ENCODE measurements at places on chromosomes 4 and X.

GRCh38 chr4:125011646-125012045, 299.1 kb upstream of the ANKRD50 start:
- no peak for DNase-seq

- DNase-seq = no peak
Measured at GRCh38 chr4:37760840-37761239, 65.6 kb upstream of the PGM2 start.

GRCh38 chr4:41111791-41112190, 102.6 kb downstream of the APBB2 start:
- no peak for DNase-seq

DNA sequence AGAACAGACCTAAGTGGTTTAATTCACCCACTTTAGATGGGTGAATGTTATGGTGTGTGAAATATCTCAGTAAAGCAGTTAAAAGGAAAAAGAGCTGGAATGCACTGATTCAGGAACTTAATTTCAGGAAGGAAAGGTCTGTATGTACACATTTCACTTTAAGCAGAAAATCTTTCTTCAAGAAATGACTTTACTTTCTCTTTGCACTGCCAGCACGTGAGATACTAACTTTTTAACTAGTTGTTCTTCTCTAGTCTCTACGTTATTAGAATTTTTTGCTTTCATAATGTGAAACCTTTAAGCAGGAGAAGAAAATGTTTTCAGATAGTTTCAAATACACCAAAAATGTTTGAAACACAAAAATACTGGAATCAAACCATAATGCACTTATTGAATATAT, 18.8 kb downstream of the C4orf46 start:
- DNase-seq = no peak

DNA sequence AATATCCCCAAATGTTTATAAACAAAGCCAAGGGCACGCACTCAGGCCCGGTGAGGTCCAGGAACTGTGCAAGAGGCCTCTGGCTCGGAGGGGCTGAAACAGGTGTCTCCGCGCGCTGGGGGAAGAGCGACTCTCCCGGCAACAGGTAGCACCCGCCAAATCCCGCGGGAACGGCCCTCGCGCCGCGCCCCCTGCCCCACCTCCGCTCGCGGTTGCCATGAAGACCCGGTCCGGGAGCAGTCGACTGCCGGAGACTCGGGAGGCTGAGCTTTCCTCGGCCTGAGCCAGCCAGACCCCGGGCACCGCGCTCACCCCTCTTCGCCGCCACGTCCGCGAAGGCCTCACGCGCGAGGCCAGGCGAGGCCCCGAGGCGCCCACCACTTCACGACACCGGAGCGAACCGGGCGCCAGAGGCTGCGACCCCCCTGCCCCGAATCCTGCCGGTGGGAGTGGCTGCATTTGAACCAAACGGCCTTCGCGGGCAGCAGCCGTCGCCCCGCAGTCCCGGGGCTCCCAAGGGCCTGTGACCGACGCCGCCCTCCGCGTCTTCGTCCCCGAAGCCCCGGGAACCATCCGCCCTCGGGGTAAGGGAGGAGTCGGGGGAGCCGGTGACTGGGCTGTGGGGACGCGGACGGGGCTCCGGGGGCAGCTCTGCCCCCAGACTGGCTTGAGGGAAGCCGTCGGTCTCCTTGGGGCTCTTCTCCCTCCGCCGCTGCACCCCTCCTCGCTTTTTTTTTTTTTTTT, at the start of gene NSUN7:
Gene NSUN7 (plus strand): TSS at position 239 of the 744 bp plus-strand sequence. CDS start 739 bp downstream, outside the sequence.
- no peak for DNase-seq

DNA sequence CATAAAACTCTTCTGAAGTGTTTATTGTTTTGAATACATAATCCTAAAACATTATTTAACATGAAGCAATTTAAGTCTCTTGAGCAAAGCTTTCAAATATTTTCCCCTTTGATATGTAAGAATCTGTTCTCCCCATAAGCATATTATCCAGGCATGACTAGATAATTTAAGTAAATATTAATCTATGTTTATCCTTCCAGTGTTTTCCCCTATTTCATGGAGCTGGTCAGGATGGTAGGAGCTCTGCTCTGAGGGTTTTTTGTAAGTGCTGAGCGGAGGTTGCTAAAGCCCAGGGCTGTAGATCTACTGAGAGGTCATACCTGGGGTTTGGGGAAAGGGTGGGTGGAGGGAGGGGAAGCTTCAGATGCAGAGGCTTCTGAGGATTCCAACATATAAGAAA, 258.9 kb upstream of the SFRP2 start:
- DNase-seq = no peak

GRCh38 chr4:108988464-108989195, 225.8 kb upstream of the ETNPPL start:
- DNase-seq = no peak

GRCh38 chrX:38494239-38494823, 67.0 kb upstream of the TSPAN7 start:
- DNase-seq = no peak

GRCh38 chrX:109826954-109827708, 94.1 kb upstream of the ACSL4 start:
- no peak for DNase-seq

- DNase-seq = no peak
Measured at GRCh38 chr4:81682492-81682891, 210.8 kb upstream of the RASGEF1B start.

- DNase-seq = no peak
Measured at GRCh38 chr4:153001626-153002025, 65.5 kb downstream of the FHDC1 start.

DNA sequence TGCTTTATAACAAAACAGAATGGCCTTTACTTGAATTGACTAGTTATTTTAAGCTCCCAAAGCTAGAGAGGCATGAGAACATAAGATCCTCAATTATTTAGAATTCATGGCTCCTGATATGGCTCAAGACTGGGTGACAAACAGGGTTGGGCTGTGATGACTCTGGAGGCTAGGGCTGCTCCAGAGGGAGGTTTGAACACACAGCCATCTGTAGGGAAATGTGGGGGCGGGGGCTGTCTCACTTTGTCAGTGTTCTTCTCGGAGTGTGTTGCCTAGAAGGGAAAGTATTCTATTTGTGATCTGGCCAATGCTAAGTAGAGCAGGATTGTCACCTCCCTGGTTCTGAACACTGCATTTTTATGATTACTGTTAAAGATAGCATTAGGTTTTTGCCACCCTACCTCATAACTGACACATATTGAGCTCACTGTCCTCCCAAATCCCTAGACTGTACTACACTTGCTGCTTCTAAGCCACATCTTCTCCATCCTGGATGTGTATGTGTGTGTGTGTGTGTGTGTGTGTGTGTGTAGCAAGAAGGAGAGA, 45.9 kb downstream of the VSIG4 start:
- no peak for DNase-seq

DNA sequence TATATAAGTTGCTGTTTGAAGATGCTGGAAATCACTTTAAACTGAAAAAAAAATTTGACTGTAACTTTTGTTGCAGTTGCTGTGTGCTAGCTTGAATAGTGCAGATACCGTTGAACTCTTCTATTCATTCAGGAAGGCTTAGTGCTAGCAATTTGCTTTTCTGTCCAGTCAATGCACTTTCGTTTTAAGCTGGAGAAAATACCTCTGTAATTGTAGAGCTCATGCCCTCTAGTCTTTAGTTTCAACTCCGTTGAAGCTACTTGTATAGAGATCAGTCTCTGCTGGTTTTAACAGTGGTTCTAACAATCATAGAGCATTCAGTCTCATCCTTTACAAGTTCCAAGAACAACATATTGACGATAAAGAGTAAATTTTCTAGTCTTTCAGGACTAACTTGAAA, 49.0 kb upstream of the TRPC3 start:
- no peak for DNase-seq

DNA sequence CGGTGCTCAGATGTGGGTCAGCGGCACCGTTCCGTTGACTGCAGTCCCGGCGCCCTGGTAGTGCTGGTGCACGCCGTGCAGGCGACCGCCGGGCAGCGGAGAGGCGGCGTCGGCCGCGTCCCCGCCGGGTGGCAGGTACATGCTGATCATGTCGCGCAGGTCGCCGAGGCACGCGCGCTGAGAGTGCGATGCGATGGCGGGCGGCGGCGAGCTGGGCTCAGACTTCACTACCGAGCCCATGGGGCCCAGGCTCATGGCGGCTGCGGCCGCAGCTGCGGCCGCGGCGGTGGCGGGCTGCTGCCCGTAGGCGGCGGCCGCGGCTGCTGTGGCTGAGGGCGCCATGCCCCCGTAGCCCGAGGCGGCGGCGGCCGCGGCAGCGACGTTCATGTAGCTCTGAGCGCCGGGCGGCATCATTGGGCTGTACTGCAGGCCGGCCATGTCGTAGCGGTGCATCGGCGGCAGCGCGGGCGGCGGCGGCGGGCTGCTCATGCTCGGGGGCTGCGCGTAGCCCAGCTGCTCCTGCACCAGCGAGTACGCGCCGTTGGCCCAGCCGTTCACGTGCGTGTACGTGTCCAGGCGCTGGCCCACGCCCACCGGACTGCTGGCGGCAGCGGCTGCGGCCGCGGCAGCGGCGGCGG, 1.0 kb downstream of the SOX3 start:
- no peak for DNase-seq

- DNase-seq = no peak
Measured at GRCh38 chrX:151391722-151392121, 5.3 kb upstream of the VMA21 start.

- DNase-seq = no peak
Measured at GRCh38 chrX:84666086-84666485, 163.8 kb upstream of the HDX start.

DNA sequence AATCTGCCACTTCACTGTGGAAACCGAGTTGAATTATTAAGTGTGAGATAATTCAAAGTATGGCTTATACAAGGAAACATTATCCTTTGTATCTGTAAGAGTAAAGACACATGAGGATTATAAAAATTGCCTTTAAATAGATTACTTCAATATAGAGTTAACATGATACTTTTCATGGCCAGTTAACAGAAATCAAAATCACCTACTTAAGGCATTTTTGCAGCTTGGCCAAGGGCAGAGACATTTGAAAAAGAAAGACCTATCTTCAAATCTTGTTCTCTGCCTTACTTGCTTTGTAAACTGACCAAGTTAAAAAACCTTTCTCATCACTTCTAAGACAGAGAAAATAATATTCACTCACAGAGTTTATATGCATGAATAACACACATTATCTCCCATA, 44.9 kb upstream of the GUCY1B1 start:
- DNase-seq = no peak

DNA sequence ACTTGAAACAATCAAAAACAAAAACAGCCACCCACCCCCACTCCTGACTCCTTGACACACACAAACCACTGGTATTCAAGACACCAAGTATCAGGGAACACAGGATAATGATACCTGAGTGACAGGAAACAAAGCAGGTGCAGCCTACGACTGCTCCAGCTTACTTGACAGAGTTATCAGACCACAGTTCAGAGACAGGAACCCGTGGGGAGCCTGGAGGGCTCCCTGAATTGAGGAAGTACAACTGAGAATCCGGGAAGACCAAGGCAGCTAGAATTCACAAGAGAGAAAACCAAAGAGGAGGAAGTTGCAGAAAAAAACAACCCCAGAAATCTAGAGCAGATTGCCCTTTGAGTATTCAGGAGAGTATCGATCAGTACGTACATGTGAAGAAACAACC, 20.5 kb downstream of the COMMD8 start:
- peak; percentile 21 for DNase-seq

DNA sequence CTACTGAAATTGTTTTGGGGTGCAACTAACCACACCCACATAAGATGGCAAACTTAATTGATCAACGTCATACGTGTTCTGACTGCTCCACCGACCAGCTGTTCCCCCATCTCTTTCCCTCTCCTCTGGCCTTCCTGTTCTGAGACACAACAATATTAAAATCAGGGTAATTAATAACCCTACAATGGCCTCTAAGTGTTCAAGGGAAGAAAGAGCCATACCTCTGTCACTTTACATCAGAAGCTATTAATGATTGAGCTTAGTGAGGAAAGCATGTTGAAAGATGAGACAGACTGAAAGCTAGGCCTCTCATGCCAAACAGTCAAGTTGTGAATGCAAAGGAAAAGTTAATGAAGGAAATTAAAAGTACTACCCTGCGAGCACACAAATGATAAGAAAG, 173.9 kb upstream of the FTHL17 start:
- no peak for DNase-seq

GRCh38 chrX:15177316-15177715, 92.6 kb downstream of the ASB9 start:
- no peak for DNase-seq

DNA sequence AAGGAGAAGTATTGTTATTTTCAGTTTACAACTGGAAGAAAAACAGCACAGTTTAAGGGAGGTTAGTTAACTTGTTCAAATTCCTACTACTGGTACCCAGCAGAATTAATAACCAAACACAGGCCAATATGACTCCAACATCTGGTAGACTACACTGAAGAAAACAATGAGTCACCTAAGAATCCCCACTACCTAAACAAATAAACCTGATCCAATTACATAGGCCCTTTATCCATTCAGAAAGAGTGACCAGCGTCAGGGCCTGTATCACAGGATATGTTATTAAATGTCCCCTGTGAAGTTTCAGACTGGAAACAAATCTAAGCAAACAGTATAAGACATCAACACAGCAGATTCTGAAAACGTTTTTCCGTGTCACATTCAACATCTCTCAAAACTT, 492.5 kb upstream of the INTU start:
- no peak for DNase-seq

DNA sequence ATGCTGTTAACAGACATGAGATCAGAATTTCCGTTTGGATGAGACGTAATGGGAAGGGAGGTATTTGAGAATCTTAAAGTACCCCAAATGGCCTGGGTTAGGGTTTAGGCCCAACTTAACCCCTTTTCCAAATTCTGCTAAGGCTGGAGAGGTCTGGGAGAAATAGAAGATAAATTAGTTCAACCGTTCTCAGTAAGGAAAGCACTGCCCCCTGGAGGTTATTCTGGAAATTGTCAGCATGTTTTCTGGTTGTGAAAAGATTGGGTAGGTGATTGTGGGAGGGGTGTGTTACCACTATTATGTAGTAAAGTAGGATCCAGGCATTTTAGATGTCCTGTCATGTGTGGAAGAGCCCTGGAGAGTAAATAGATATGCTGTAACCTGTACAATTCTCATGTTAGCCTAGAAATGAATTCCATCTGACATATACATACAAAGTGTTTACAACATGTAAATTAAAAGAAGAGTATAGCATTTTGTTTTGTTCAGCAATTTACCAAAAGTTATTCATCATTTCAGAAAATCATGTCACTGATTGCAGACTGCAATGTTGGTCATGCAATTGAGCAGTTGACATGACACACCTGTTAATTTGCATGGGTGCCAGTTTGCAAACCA, 26.8 kb upstream of the GRXCR1 start:
- peak; percentile 46 for DNase-seq

DNA sequence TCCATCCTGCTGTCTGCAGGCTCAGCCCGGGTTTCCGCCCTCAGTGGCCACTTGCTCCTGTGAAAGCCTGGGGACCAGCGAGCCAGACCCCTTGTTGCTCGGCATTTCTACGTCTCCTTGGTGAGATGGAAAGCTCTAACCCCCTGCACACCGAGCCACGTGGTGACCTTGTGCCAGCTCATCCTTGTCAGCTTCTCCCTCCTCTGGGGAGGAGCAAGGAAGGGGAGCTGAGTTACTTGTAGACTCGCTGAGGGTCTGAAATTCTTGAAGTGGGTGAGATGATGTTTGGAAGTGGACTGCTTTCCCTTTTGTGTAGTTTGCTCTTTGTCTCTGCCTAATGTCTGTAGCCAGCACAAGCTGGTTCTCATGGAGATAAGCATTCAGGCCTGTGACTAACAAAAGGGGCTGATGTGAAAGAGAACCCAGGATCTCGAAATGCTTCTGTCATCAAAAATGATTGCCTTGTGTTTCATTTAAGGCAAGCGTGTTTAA, 29.3 kb downstream of the RGS12 start:
- DNase-seq = no peak

All from RPMI8226 (cell line).